ENCODE measurements at places on chromosomes 16 and 17.

GRCh38 chr16:10978871-10979446 is 34.6 kb downstream of the CLEC16A start:
- DNase-seq = no peak

DNA sequence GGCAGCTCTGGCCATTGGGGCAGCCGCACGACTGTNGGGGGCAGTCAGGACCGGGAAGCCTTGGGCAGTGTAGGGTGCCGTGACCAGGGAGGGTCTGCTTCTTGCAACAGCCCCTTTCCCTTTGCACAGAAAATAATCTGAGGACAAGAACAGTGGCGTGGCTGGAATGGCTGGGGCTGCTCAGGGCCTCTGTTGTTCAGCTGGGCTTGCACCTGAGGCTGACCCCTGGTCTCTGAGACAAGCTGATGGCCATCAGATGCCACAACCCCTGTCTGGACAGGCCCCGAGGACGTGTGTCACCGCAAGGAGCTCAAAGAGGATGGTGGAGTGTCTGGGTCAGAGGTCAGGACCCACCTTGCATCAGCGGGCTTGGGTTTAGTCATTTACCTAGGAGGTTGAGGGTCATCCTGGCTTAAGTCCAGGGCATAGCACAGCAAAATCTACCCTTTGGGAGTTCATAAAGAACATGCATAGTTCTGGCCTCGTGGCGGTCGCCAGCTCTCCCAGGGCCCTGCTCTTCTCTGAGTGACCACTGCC is 46.9 kb downstream of the METRNL start:
- DNase-seq = no peak

DNA sequence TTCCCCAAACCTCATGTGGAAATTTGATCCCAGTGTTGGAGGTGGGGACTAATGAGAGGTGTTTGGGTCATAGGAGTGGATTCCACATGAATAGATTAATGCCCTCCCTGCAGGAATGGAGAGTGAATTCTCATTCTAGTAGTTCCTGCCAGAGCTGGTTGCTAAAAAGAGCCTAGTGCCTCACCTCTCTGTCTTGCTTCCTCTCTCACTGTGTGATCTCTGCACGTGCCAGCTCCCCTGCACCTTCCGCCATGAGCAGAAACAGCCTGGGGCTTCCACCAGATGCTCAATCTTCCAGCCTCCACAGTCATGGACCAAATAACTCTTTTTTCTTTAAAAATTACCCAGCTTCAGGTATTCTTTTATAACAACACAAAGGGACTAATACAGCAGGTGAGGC is 72.9 kb upstream of the CLEC3A start:
- no peak for DNase-seq

- DNase-seq = no peak
These were observed 28.4 kb upstream of the MRTFB start for GRCh38 chr16:14042706-14043105.

DNA sequence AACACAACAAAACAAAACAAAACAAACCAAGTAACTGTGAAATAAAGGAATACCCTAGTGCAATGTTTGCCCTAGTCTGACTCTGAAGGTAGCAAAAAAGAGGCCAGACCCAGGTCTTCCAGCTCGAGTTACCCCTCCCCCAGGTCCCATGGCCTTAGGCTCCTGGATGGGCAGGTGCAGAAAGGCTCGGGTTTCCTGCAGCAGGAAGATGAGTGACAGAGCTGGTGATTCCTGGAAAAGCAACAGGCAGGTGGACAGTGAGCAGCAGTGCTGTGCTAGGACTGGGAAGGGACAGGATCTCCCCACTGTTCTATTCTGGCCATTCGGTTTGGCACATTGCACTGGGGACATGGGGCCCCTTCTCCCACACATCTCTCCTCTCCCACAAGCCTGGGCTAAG is 42.9 kb upstream of the MRTFB start:
- no peak for DNase-seq

DNA sequence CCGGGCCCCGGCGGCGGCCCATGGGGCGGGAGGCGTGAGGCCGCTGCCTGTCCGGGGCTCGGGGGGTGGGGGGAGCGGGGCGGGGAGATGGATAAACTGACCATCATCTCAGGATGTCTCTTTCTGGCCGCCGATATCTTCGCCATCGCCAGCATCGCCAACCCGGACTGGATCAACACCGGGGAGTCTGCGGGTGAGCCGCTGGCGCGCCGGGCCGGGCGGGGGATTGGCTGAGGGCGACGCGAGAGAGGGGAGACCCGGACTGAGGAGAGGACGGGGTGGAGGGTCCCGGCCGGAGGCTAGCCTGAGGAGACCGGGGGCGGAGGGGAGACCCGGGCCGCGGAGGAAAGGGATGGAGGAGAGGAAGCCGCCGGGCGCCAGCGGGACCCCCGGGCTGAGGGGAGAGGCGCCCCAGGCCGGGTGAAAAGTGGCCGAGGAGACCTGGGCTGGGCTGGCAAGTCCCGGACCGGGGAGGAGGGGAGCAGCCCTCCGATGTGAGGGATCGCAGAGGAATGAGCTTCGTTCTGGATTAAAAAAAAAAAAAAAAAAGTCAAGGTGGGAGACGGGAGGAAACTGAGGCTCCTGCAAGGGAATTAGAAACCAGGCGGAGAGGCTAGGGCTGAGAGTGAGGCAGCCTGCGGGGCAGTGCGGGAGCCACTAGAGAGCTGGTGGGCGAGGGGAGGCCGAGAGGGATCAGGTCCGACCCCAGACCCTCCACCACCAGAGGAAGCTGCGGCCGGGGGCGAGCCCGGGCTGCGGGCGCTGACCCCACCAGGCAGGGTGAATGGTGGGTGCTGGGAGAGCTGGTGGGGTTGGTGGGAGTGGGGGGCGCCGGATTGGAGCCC is 526 bp downstream of the MOSMO start:
- no peak for DNase-seq

DNA sequence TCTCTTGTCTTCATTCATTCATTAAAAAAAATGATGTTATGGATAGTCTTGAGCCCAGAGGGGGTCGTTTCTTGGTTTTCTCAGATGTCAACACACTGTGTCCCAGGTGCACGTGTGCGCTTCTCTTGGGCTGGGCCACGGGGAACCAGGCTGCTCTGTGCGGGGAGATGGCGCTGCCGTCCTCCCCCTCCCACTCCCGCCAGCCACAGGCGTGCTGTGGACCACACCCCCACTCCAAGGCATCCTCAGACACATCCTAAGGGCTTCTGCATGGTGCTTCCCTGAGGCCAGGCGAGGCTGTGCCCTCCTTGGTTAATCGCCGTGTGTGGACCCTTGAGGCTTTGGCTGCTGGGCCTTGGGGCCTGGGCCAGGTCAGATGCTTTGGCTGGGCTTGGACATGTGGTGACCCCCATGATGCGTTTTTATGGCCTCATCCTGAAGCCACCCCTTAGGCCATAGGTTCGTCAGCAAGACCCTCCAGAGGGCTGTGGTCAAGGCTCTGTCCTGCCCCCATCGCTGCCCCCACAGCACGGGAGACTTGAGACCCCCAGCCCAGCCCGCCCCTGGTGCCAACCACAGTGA is 245.7 kb upstream of the CIBAR2 start:
- DNase-seq = no peak

- DNase-seq = peak; percentile 78
These were observed 137.2 kb upstream of the RPH3AL start for GRCh38 chr17:489758-490329.

GRCh38 chr17:32541640-32542039 is 54.8 kb downstream of the CDK5R1 start:
- no peak for DNase-seq

GRCh38 chr16:50584033-50584722 is 36.0 kb downstream of the NKD1 start:
- DNase-seq = no peak

DNA sequence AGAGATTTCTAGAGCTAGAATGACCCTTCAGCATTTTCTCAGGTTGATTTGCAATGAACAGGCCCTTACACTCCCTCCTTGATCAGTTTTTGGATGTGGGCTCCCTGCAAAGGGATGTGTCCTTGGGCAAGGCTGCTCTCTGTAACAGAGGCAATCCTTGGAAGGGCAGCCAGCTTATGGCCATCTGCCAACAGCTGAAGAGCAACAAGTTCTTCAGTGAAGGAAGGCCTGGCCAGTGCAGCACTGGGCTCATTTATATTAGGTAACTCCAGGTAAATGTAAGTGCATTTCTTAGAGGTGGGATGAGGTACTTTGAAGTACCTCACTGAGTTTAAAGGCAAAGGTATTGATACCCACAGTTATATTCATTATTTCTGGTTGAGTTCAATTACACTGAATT is 114.3 kb upstream of the KCNJ16 start:
- no peak for DNase-seq

DNA sequence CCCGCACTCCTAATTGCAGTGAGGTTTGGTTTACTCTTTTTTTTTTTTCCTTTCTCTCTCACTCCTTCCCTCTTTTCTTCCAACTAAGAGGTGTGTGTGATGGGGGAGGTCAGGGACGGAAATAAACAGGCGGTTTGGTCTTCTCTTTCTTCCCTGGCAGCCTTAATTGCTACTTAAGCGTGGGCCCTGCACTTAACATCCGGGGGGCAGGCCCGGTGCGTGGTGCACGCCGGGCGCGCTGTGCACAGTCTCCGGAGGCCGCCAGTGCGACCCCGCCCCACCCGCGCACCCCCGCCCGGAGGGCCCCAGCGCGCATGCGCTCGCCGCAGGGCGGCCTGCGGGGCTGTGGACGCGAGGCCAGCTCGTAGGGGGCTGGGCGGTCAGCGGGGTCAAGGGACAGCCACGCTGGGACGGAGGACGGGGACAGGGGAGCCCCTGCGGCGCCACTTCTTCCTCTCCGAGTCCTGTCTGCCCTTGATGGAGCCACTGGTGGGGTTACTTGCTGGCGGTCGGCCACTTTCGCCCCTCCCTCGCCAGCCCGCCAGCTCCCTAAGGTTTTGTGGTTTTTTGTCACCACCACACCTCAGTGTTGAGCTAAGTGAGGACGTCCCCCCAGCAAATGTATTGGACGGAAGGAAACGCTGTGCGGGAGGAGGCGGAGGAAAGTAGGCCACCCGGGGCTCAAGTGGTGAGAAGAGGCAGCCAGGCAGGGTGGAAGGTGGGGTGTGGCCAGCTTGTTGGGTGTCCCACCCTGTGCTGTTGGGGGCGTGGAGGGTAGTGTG is 120.9 kb downstream of the MRM1 start:
- peak; percentile 84 for DNase-seq

DNA sequence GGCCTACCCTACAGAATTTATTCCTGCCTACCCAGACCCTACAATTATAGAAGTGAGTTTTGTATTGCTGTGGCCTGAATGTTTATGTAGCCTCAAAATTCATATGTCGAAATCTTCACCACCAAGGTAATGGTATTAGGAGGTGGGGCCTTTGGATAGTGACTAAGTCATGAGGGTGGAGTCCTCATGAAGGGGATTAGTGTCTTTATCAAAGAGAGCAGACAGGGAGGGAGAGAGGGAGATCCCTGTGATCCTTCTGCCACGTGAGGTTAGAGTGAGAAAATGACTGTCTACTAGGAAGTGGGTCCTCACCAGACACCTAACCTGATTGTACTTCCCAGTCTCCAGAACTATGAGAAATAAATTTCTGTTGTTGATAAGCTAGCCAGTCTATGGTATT is 981 bp upstream of the DUXB start:
- no peak for DNase-seq

DNA sequence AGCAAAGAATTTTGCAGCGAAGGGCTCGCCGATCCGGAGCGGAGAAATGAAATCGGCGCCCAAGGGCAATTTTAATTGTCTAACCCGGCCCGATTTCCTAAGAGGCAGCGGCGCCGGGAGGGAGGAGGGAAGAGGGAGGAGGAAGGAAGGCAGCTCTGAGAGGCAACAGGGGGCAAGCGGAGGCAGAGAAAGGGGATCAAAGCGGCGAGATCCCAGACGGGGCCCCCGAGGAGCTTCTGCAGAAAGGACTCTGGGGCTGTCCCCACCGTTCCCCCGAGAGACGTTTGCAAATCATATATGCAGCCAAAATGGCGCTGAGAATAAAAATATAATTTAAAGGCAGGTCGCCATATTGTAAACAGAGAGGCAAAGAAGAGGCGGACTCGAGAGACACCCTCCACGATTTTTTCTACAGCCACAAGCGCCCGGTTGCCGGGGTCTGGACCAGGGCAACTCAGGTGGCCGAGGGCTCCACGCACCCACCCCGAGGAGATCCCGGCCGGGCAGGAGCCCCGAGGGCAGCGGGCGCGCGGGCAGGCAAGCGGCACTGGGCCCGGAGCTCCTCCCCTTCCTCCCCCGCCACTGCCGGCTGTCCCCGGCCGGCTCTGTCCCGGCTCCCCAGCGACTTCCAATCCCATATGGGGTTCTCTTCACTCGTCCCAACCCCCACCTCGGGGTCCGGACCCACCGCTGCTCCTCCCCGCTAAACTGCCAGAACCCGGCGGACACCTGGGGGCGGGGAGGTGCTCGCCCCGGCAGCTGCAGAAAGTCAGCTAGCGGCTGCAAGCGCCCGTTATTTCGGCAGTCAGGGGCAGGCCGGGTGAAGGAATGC is 1.9 kb downstream of the PHF12 start:
- DNase-seq = peak; percentile 75

- no peak for DNase-seq
These were observed 118.3 kb upstream of the ADAMTS18 start for GRCh38 chr16:77553130-77553529.

GRCh38 chr16:19929062-19929511 is 44.4 kb upstream of the GPRC5B start:
- DNase-seq = no peak

DNA sequence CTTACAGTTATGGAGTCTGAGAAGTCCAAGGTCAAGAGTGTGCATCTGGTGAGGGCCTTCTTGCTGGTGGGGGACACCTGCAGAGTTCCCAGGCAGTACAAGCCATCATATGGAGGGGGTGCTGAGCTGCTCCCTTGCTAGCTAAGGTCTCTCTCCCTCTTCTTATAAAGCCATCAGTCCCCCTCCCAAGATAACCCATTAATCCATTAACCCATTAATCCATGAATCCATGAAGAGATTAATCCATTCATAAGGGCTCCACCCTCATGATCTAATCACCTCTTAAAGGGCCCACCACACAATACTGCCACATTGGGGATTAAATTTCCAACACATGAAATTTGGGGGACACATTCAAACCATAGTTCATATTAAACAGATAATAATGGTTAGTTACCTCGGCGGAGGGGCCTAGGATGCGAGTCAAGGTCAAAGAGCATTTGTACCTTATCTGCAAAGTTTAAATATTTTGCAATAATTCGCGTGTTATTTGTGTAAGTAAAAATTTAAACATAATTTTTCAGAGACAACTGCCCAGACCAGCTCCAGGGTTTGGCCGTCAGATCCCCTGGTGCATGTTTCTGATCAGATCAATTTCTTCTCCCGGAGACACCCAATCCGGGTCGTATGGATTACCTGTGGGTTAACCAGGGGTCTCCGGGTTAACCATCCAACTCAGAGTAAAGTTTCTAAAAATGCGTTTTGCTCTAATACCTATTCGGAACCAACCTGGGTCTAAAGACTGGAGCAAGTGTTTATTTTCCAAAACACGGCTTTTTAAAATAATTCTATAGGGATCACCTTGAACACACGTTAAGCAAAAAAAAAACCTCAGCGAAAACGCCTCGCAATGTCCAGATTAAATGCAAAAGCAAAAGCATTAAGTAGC is 740 bp upstream of the POLR3E start:
- DNase-seq = no peak

- no peak for DNase-seq
These were observed 138.5 kb upstream of the CACNG3 start for GRCh38 chr16:24117680-24118079.

- peak; percentile 57 for DNase-seq
These were observed 2.6 kb downstream of the ATP2A3 start for GRCh38 chr17:3961564-3962047.

GRCh38 chr17:50832864-50833381 is 2.5 kb upstream of the WFIKKN2 start:
- DNase-seq = no peak

GRCh38 chr17:2889256-2889655 is 93.0 kb downstream of the RAP1GAP2 start:
- DNase-seq = no peak
